ENCODE measurements at places on chromosomes 12 and 14.

DNA sequence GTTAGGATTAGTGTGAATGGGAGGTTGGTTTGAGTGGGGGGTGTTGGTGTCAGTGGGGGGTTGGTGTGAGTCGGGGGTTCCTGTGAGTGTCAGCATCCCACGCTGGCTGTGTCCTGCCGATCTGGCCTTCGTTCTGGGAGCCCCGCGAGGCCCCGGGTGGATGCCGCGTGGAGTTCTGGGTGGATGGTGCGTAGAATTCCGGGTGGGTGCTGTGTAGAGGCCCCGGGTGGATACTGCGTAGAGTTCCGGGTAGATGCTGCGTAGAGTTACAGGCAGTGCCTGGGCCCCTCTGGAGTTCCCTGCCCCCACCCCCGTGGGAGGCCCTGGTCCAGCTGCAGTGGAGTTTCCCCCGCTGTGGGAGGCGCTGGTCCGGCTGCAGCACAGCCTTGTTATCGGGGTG, 8.7 kb downstream of the NOC4L start:
- no peak for DNase-seq

- DNase-seq, result no peak
Observed at GRCh38 chr14:66087231-66087630, 398.9 kb upstream of the CCDC196 start.

GRCh38 chr14:28773861-28774691, 7.5 kb downstream of the FOXG1 start:
- peak; percentile 72 for DNase-seq

- no peak for DNase-seq
Observed at GRCh38 chr12:10220398-10221077, 7.9 kb downstream of the GABARAPL1 start.

DNA sequence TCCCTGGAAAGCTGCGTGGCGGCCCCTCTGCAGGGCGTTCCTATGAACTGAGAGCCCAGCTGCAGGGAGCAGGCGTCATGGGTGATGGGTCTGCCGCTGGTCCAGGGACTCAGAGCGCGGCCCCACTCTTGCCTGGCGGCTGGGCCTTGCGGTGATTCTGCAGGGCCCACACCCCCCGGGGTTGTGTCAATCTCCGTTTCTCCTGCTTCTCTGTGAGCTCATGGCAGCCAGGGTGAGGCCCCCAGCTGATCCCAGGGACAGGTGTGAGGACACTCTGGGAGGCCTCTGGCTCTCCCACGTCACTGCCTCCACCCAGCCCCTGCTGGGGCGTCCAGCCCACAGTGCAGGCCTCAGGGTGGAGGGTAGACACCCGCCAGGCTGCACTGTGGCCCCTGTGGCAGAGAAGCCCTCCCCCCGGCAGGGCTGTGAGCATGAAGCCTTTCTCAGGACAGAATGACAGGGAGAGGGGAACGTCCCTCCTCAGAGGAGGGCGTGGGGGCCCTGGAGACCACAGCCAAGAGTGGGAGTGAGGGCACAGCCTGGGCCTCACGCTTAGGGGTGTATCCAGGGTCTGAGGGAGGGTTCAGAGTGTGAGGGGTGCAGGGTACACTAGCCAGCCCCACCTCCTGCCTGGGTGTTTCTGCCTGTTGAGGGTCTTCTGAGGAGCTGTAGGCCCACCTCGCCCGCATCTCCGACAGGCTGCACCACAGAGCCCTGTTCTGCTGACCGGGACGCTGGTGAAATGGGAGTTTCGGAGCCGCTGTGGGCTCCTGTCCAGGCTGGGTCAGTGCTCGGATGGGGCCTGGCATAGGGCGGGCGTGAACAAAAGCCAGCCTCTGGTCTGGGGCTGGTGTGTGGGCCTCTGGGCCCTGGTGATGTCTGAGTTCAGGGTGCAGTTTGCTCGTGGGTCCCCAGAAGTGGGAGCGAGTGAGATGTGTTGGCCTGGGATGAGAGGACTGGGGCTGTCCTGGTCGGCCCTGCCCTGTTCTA, 26.7 kb upstream of the CRIP2 start:
- DNase-seq, result peak; percentile 41

DNA sequence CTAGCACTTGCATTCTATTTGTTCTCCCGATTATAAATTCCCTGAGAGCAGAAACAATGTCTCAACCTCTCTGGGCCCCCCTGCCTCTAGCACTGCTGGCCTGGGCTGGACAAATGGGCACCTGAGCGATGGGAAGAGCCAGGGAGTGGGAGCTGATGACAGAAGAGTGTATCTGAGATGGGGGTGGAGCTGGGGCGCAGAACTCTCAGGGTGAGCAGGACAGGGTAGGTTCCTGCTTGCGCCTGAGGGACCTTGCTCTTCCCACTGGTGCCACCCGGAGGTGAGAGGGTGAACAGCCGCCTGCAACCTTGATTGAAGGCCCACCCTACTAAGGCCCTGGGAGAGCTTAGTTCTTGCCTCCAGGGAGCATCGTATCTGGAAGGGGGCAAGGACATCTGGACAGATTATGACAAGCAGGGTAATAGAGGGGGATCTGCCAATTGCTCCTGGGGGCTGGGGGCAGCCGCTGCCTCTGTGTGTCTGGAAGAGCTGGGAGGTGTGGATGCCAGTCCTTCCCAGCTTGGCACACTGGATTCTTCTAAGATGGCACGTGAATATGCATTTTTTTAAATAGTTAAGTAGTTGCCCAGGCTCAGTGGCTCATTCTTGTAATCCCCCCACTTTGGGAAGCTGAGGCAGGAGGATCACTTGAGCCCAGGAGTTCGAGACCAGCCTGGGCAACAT, 43.0 kb upstream of the TSPAN9 start:
- DNase-seq, result peak; percentile 58

DNA sequence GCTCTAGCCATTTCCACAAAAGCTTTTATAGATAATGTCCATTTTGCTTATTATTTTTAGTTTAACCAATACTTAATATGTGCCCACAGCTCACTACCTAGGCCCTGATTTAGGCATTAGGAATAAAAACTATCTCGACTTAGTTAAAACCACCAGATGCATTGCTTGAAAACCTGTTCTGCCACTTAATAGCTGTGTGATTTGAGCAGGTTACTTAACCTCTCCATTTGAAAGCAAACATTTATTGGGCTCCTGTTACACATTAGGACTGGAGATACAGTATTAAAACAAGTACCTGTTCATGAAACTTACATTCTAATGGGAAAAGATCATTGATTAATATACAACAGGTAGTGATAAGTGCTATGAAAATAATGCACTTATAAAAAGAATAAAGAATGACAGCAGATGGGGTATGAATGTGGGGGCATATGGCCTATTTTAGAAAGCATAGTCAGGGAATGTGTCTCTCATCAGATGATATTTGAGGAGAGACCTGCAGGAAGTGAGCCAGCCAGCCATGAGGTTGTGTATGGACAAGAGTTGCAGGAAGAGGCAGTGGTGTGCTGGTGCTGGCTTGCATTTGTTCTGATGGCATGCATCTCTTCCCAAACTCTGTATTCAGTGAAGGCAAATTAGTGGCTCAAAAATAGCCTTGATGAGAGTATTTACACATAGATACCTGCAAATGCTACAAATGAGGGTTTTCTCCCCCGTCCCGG, 34.3 kb downstream of the NOPCHAP1 start:
- DNase-seq, result no peak

DNA sequence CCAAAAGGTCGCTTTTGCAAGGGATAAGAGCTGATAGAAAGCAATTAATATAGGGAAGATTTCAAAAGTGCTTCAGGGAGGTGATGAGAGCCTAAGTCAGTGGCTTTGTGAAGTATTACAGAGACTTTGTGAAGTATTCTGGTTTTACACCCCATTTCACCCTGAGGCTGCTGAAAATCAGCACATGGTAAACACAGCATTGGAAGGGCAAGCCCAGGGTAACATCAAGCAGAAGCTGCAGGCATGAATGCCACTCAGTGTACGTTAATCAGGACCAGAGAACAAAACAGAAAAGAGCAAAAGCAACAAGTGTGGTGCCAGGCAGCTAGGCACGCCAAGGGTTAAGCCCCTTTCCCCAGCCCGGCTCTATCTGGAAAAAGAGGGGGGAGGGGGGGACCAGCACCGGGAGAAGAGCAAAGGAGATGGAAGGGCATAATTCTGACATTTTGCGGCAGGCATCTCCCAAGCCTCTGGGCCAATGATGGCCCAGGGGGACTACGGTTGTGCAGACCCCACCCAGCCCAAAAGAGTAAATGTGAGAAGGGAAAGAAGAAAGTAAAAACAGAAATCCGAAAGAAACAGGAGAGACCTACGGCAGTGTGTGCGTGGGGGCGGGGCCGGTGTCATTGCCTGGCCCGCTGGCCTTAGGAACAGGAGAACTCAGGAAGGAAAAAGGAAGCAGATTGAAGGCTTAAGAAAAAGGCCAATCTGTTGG, 58.9 kb downstream of the DHRS2 start:
- DNase-seq, result peak; percentile 79

DNA sequence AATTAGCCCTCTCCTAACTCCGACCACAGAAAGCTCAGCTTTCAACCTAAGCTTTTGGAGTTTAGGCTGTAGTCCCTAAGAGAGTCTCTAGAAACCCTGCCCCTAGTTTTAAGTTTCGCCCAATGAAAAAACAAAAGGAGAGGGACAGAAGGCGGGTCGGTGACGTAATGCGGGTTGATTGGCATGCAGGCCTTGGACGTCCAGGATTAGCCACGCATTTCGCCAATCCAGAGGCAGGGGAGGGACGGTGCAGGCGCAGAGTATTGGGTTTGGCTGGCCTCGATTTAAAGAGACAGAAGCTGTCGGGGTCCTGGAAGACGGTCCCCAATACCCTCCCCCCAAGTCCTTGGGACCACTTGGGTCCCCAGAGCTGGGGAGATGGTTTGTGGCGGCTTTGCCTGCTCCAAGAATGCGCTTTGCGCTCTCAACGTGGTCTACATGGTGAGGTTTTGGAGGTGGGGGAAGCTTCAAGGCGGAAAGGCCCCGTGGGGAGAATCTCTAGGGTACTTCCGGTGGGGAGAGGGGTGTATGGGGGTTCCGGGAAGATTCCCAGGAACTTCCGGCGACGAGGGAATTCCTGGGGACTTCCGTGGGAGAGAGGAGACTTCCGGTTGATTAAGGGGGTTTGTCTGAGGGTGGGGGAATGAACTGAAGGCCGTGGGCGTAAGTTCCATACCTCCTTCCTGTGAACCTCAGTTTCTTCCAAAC, at the start of gene TSPAN31:
TSS of gene TSPAN31 (plus strand) at position 263 of the 708 bp plus-strand sequence. CDS start at position 379, 116 bp downstream.
- peak; percentile 83 for DNase-seq

DNA sequence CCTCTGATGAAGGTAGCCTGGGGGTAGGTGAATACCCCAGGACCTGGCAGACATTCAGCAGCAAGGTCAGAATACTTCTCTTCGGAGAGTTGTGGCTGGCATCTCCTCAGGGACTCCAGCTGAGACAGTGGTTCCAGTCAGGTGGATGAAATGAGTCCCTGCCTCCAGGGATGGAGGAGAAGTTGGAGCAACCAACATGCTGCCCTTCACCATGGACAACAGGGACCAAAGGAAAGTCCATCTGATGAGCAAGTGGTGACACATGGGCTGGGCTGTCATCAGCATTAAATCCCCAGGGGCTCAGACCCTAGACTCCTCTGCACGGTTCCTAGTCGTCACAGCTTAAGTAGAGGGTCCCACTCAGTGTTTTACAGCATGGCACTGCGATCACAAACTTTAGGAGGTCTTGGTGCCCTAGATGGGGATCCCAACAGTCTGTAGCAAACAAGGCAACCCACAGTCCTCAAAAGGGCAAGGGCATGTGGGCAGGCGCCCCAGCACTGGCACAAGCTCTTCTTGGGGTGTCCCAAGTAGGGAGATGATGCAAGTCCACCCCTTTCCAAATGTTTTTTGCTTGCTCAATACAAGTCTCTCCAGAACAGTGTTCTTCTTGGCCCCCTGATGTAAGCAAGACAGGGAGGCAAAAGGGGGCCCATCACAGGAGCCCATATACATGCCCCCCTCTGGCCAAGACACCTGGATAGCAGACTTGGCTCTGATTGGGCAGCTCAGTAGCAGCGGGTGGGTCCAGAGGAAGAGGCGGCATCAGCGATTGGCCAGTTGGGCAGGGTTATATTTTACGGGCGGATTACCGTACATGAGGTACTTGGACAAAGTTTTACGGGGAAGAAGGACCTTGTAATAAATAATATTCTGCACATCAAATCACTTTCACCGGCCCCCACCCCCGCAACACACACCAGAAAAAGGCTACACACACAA, 10.8 kb upstream of the CDH24 start:
- no peak for DNase-seq

DNA sequence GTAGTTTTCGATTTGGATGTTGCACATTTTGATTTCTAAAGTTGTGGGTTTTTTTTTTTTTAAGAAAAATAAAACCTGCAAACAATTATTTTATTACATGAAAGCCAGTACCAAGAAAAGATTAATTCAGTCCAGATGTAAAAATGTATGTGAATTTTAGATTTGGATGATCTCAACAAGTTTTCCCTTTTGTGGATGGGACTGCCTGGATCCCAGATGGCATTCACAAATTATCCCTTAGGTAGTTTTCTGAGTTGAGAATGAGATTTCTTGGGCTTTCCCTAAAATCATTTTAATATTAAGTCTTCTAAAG, 2.8 kb downstream of the FRMD6 start:
- no peak for DNase-seq

- no peak for DNase-seq
Observed at GRCh38 chr12:113138826-113139225, 3.3 kb upstream of the RASAL1 start.

DNA sequence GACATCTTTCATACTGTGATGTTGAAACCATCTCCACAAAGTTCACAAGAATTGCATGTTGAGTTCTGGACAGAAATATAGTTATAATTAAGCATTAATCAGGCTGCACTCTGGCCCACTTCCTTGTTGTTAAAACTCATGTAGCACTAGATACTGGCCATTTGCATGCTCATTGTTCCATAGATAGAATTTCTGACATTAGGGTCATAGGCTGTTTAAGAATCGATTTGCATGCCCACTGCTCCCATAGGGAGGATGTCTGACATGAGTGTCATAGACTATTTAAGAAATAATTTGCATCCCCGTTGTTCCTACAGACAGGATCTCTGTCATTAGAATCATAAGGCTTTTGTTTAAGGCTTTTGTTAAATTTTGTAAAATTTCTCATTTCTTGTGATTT, 50.2 kb downstream of the MYF5 start:
- DNase-seq, result no peak

DNA sequence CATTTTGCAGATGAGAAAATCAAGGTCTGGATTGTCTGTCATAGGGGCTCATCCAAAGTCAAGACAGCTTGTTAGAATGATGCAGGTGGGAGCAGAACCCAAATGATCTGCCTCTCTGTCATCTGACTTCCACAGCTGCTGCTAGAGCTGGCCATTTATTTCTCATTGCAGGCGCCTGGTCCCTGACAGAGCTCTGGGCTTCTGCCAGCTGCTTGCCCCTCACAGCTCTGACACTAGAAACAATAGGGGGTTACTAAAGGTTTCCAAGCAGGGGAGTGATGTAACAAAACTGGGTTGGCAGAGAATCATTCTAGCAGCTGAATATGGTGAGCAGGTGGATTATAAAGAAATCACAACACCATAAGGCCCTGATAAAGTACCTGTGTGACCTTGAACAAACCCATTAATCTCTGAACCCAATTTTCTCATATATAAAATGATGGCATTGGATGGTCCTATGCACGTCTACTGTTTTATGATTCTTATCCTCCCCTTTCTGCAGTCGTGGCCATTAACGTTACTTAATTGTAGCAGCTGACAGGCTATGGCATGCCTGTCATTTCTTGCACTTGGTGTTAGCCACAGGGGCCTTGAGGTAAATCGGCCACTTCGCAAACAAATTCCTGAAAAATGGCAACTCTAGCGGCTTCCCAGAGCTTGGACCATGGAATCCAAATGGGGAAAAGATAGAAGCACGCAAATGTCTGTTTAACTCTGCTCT, 134.6 kb downstream of the RMST start:
- no peak for DNase-seq

- no peak for DNase-seq
Observed at GRCh38 chr12:76143343-76144244, 59.1 kb upstream of the NAP1L1 start.

GRCh38 chr12:68034567-68034966, 45.3 kb downstream of the IFNG-AS1 start:
- DNase-seq, result no peak

GRCh38 chr14:89651805-89652204, 234.8 kb upstream of the FOXN3 start:
- DNase-seq, result no peak
